ENCODE measurements at places on chromosomes 1 and 21. TPM values are rescaled to one million over a fixed set of nuclear protein-coding genes. Genes with fewer than 3 reads are reported as not detected.

DNA sequence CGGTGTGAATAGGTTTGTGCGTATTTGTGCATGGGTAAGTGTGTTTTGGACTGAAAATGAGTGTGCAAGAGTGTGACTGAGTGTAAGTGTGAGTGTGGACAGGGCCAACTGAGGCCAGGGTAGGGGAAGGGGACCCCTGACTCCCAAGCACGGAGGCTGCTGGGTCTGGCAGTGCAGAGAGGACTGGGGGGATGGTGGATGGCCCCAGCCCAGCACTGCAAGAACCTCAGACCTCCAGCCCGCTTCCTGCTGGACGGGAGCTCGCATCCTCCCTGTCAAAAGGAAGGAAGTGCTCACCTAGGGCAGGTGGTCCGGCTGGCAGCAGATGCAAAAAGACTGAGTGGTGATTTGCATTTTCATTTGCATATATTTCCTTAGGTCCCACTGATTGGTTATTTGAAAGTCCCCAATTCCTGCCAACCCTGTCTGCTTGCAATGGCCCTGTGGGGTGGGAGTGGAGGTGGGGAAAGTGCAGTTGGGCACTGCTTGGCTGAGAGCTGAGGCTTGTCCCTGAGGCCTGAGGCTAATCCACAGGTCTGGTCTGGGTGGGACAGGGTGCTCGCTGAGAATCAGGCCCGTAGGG is 42.8 kb upstream of the CASZ1 start:
- no peak for DNase-seq

- no peak for DNase-seq
Observed at GRCh38 chr1:76240316-76240715, 165.8 kb downstream of the ST6GALNAC3 start.

DNA sequence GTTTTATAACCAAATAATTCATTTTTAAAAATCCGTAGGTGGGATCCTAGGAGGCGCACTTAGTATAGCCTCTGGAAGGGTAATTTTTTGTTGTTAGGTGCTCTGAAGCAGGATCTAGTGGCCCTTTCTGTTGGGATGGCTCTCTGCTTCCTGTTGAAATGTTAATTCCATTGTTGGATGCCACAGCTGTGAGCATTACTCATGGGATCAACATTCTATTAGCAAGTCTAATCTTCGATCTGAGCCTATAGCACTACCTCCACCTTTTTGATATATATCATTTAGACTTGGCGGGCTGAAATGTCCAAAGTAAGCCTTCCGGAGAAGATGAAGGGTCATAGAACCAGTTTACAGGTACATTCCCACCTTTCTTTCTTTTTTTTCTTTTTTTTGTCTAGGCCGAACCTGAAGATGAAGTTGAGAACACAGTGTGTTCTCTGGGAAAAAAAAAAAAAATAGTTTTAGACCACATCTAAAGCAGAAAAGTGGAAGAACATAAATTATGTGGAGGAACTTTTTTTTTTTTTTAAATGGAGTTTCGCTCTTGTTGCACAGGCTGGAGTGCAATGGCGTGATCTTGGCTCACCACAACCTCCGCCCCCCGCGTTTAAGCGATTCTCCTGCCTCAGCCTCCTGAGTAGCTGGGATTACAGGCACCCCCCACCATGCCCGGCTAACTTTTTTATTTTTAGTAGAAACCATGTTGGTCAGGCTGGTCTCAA is 1.4 kb downstream of the CXADR start:
- DNase-seq = no peak

GRCh38 chr1:119829625-119830024 is 18.4 kb upstream of the REG4 start:
- DNase-seq = no peak

DNA sequence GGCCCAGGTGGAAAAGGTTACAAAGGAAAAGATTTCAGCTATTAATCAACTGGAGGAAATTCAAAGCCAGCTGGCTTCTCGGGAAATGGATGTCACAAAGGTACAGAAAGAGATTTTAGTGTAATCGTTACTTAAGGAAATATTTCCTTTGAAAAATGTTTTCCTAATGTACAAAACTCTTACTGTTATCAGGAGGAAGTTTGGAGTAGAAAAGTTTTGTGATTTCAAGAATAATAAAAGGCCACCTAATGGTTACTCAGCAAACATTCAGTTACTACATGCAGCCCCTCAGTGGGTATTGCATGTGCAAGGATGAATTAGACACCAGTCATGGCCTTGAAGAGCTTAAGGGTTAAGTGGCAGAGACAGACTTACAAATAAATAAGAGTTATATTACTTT is 85.2 kb downstream of the SDCCAG8 start:
- DNase-seq = no peak

DNA sequence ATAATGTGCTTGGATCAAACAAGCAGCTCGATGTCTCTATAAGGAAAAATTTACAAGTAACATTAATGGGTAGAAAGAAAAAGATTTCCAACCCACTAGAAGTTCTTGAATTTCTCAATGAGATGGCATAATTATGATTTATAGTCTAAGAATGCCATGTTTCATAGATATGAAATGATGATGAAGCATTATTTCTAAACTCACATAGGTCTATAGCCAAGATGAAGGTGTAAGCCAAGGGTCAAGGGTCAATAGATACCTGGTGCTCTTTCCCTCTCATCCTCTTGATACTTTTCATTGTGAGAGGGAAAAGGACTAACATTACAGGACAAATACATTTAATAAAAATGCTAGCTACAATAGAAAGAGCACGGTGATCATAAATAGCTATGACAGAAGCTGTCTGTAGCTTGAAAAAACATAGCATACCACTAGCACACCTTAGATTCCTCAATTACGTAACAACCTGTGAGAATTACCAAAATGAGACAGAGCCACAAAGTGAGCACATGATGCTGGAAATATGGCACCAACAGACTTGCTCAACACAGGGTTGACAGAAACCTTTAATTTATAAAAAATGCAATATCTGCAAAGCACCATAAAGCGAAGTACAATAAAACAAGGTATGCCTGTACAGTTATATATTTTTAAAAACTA is 26.3 kb upstream of the F13B start:
- DNase-seq = no peak

DNA sequence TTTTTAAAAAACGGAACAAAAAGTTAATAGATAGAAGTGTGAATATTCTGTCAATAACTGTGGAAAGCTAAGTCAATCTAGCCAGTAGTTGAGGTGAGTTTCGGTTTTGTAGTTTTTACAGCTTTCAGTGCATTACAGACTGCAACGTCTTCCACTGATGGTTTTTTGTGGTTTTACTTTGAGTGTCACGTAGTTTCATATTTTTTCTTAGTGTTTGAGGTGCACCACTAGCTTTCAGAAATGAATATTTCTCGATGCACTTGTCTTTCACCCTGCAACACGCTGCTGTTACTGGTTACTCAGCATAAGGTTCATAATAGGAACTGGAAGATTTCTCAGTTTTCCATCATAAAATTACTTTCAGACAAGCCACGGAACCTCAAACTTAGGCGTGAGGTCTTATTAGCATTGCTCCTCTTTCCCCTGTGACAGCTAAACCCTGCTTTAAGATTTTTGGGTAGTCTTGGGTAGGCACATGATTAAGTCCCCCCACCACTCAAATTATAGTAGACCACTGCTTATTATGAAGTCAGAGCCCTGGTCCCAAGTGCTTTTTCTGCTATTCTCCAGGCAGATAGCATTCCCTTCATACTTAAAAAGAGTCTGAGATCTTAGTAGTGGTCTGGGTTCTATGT is 1412.7 kb downstream of the KCNT2 start:
- DNase-seq = no peak

DNA sequence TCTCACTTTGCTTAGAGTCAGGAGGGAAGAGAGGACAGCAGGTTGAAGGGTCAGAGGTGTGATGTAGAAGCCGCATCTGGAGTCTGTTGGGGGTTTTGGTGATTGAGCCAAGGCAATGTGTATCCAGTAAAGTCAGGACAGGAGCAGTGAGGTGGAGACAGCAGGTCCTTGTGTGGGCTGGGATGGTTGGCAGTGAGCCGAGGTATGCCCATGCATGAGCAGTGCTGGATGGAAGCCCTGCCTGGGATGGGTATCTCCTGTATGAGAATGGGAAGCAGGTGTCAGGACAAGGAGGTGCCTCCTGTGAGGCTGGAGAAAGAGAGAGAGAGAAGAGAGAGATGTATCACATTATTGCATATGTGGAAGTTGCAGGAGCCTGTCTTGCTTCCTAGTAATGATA is 90.0 kb downstream of the OBSCN start:
- no peak for DNase-seq

DNA sequence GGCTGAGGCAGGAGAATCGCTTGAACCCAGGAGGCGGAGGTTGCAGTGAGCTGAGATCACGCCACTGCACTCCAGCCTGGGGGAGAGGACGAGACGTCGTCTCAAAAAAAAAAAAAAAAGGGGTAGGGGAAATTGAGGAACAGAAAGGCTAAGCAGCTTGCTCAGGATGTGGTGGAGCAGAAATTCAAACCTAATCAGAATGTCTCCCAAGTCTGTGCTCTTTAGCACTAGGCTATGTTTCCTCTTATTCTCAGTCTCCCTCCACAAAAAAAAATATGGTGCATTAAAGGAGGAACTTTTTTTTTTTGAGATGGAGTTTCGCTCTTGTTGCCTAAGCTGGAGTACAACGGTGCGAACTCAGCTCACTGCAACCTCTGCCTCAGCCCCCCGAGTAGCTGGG is 114.2 kb downstream of the SLC16A1 start:
- no peak for DNase-seq

- DNase-seq = no peak
Observed at GRCh38 chr1:165240492-165240891, 116.0 kb downstream of the LMX1A start.

DNA sequence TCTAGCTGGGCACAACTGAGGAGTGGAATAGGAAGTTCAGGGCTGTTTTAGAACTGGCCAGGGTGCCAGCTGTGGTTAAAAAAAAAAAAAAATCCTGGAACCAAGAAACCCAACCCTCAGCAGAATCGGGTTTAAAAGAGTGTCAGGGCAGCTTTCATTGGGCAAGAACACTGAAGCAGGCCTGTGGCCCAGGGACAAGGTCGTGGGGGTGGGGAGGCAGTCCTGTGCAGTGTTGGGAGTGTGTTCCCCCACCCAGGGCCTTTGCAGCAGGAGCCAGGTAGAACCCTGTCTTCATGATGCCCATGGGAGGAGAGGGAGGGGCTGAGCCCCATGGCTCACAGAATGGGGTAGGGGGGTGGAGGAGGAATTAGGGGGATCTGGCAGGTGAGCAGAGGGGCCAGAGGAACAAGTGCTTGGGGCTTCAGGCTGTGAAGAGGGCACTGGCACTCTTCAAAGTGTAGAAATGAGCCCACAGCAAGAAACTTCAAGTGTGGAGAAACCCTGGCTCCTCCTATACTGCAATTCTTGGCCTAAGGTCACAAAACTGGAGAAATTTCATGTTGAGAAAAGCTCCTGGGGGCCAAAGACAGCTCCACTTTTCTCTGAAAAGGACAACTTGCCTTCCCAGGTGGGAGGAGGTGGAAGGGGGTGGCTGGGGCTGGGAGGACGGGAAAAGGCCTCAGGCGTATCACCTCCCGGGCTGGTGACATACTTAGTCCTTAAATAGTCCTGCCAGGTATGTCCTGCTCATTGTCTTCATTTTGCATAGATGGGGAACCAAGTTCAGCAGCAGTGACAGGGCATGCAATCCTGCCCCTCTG is 39.3 kb downstream of the KIAA1614 start:
- DNase-seq = no peak

GRCh38 chr1:206631085-206631509 is 4.2 kb upstream of the DYRK3 start:
- peak; percentile 73 for DNase-seq

DNA sequence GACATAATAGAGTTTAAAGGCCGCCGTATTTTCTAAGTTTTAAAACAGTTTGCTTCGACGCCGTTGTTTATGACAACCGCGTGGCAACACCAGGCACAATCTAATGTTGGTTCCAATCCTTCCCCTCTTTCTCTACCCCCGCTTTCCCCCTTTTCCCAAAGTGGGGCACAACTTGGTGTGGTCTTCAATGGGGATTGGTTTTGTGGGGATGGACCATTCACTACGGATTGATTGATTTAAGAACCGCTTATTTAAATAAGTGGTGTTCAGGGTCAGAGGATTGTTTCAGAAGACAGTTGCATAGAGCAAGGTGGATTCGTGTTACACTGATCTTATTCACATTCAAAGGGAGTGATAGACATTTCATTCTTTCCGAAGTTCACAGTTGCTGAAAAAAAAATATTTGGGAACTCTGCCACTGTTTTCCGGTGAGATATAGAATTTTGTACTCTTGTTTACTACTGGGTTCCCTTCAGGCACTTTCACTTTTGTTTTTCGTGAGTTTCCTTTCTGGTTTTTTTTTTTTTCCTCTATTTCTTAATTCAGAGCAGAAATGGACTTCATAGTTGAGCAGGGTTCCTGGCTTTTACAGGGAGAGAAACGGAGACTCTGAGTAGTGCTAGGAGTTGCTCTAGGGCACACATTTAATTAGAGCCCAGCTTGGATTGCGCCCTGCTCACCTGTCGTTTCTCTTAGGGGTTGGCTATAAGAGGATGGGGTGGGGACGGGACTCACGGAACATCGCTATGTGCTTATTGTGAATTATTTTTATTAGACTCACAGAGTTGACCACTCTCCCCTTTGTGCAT is 79.6 kb upstream of the AK4 start:
- no peak for DNase-seq

GRCh38 chr21:42558846-42559245 is 45.2 kb downstream of the SLC37A1 start:
- no peak for DNase-seq

DNA sequence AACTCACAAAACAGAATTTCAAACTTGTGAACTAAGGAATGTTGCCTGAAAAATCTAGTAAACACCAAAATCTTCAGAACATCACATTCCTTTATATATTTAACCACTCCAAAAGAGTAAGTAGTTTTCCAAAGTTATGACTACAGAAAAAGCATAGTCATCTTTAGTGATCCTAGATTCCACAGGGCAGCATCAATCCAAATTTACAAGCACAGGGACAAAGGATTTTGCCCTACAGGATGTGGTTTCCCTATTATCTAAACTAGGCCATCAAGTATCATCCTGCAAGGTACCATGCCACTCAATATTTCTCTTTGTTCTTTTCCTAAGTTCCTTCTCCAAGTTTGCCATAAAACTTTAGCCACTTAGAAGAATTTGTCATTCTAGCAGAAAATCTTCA is 33.0 kb downstream of the COP1 start:
- no peak for DNase-seq

The IGSF9 gene
- not detected for total RNA-seq

The SH3BGR gene
- total RNA-seq = 1.0 TPM

The TRPM2 gene
- total RNA-seq = 0.13 TPM

The TUFT1 gene
- total RNA-seq = 18.8 TPM

The RHBDL2 gene
- 0.59 TPM for total RNA-seq

All from MG63 (cell line).